Thoracic aorta (tissue), 2 donors: ENCODE measurements at places on chromosomes 5 and 9.

DNA sequence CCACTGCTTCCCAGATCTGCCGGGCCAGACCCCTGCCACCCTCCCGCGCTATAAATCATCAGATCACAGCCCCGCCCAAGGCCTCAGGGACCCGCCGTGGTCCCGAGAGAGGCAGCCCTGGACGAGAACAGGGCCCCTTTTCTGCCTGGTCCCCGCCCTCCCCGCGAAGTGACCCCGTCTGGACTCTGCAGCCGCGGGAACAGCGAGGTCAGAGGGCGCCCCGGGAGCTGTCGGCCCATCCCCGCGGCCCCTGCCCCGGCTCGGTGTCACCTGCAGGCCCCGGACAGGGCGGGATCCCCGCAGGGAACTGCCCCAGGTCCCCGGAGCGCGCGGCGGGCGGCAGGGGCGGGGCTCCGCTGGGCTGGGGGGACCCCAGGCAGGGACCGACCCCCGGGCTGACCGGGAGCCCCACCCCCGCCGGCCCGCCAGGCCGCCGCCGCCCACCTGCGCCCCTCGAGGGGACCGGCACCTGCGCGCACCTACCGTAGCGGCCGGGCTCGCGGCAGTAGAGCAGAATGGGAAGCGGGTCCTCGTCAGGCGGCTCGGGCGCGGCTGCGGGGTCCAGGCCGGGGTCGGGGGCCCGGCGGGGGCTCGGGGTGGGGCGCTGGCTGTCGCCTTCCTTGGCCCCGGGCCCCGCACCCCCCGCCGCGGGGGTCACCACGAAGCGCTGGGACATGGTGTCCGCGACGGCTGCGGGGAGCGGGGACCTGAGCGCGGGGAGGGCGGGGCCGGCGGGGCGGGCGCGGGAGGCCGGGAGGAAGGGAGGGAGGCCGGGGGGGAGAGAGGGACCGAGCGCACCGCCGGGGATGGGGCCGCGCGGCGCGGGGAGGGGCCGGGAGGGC is 43.5 kb upstream of the SLC12A7 start:
- no peak for DNase-seq

GRCh38 chr9:127538849-127539258 is 73.2 kb upstream of the STXBP1 start:
- no peak for DNase-seq

GRCh38 chr9:108417726-108418125 is 438.1 kb downstream of the ACTL7B start:
- no peak for DNase-seq

- DNase-seq, result no peak
Observed at GRCh38 chr9:128382261-128382660, 11.1 kb downstream of the URM1 start.

GRCh38 chr5:137207023-137207760 is 291.9 kb downstream of the SPOCK1 start:
- no peak for DNase-seq

DNA sequence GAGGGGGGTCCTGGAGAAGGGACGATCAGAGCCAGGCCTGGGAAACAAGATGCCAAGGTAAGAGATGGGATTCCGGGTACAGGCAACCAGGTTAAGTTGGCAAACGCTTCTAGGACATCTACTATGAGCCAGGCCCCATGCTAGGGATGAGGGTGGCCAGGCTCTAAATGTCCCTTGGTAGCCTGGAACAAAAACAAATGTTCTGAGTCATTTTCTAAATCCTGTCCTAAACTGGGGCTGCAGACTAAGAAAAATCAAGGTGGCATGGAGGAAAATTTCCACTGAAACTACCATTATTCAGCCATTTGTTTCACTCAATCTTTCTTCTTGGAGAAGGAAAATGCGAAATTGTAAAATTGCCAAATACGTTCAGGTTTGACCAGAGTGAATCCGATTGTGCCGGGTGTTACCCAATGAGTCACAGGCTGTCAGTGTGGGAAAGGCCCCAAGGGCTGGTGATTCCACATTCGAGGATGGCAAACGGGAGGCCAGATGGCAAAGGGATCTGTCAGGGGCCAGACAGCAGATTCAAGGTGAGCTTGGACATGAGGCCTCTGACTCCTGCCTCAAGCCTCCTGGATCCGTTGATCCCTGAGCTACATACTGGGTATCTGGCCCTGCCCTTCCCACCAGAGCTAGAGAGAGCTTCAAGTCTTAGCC is 57.6 kb downstream of the PAX5 start:
- no peak for DNase-seq
